ENCODE measurements at places on chromosomes 7 and 10. TPM values are rescaled to one million over a fixed set of nuclear protein-coding genes. Genes with fewer than 3 reads are reported as not detected.

The MCM10 gene
- total RNA-seq, result 0.34 TPM

The TACC2 gene
- total RNA-seq, result 26.3 TPM

The ODAD2 gene
- 0.28 TPM for total RNA-seq

The PFKFB3 gene
- 33.7 TPM for total RNA-seq

The FAM131B gene
- 0.34 TPM for total RNA-seq

The ARHGAP22 gene
- 9.5 TPM for total RNA-seq

The UPK3B gene
- total RNA-seq, result 1.4 TPM

The SPDYE2B gene
- not detected for total RNA-seq

The CTNNA3 gene
- under 0.01 TPM for total RNA-seq

The FRG2B gene
- total RNA-seq, result not detected

Measured in nasal cavity respiratory epithelium epithelial cell of viscerocranial mucosa (primary cell).